ENCODE measurements at places on chromosomes 4 and X.

DNA sequence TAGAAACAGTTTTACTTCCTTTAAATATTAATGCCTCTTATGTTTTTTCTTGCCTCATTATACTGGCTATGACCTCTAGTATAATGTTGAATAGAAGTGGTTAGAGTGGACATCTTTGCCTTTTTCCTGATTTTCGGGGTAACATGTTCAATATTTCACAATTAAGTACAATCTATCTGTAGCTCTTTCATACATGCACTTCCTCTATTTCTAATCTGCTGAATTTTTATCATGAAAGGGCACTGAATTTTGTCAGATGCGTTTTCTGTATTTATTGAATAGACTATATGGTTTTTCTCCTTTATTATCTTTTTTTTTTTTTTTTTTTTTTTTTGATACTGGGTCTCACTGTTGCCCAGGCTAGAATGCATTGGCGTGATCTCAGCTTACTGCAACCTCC is 29.0 kb downstream of the MECP2 start:
- DNase-seq = no peak

- no peak for DNase-seq
Measured at GRCh38 chr4:175139205-175139604, 221.0 kb downstream of the ADAM29 start.

GRCh38 chr4:168039593-168039992 is 52.7 kb upstream of the ANXA10 start:
- no peak for DNase-seq

- no peak for DNase-seq
Measured at GRCh38 chr4:133324491-133324890, 175.4 kb downstream of the PCDH10 start.

GRCh38 chr4:83257811-83258210 is 26.8 kb downstream of the COQ2 start:
- DNase-seq = no peak

DNA sequence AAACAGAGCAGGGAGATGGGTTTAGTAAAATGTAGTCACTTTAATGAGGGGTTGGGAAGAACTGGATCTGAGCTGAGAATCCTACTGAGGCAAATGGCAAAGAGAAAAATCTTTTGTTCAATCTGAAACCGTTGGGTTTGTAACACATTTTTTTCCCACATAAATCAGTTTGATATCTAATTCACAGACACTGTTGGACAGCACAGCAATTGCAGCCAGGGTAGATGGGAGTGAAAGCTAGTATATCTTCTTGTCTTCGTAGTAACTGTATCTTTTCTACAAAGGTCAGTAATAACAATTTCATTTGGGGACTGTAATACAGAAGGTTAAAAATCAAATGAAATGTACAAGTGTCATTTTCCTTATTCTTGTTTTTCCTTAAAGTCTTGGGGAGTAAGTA is 649.5 kb upstream of the ATOH1 start:
- DNase-seq = no peak

Data from NCI-H510A (cell line).